Skeletal muscle cell (primary cell): ENCODE measurements at places on chromosomes 6 and 20.

- no peak for DNase-seq
These were observed 18.7 kb downstream of the IL20RA start for GRCh38 chr6:137025786-137026730.

DNA sequence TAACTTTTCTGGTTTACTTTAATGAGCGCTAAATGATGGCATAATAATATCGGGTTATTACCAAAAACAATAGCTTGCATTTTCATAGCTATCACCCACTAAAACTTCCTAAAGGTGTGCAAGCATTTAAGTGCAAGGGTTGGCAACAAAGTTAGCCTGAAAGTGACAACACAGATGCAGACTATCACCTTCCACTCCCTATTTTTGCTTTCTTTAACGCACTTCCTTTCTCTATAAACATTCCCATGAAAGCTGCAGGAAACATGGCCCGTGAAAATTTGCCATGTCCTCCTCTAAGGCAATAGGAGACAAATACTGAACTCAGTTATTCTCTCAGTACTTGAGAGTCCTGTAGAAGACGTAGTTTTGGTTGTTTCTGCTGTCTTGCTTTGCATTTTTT, 2.7 kb downstream of the MYCT1 start:
- DNase-seq: no peak

GRCh38 chr6:21406316-21406715, 187.2 kb upstream of the SOX4 start:
- DNase-seq: no peak

DNA sequence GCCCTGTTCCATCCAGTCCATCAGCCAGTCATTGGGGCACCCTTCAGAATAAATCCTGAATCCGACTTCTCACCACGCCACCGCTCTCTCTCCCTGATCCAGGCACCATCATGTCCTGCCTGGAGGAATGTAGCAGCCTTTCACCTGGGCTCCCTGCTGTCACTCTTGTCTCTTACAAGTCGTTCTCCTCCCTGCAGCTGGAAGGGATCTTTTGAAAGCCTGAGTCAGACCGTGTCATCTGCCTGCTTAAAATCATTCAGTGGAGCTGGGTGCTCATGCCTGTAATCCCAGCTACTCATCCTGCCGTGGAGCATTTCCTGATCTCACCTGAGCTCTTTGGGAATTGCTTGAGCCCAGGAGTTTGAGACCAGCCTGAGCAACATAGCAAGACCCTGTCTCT, 19.2 kb upstream of the KCNG1 start:
- DNase-seq: no peak

DNA sequence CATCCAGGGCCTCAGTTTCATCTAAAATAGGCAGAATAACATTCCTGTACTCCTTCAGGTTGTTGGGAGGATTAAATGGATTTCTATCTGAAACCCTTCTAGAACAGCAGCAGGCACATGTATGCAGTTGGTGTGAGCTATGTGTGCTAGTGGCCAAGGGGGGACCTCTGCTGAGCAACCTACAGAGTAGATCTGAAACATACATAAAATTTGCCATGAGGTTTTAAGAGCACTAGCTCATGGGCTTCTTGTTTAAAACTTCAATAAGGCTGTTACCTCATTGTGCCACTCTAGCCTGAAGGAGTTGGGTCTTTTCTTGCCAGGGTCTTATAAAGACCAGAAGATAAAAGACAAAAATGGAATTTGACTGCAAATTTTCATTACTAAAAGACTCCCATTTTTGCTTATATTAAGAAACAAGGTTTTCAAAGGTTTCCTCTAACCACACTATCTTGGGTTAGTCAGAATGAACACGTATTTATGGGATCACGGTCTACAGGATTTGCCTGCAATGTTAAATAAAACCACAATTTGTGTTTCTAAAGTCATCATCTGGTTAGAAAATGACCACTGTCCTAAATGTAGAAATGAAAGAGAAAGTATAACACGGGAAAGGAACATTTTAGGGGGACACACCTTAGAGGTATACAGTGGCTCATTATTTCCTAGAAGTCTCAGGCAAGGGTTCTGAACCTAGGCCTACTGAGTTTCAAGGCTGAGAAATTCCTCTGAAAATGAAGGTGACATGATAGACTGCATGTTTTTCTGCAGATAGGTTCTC, 144.9 kb upstream of the OLIG3 start:
- no peak for DNase-seq

DNA sequence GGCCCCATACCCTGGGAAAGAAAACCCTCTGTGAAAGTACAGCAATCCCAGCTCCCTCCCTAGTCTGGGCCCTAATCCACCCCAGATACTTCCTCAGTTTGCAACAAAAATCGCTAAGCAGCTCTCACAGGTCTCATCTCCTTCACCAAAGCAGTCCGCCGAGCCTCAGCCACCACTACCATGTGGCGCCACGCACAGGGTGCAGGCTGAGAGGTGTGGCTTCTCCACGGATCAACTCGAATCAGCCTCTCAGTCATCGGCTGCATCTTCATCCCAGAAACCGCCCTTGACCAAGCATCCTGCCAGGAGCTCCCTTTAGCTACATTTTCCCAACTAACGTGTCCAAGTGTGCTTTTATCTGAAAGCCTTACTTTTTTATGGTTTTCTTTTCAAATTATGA, 50.7 kb downstream of the ANKRD60 start:
- no peak for DNase-seq

- no peak for DNase-seq
These were observed 111.2 kb upstream of the SUPT3H start for GRCh38 chr6:45488889-45489288.

DNA sequence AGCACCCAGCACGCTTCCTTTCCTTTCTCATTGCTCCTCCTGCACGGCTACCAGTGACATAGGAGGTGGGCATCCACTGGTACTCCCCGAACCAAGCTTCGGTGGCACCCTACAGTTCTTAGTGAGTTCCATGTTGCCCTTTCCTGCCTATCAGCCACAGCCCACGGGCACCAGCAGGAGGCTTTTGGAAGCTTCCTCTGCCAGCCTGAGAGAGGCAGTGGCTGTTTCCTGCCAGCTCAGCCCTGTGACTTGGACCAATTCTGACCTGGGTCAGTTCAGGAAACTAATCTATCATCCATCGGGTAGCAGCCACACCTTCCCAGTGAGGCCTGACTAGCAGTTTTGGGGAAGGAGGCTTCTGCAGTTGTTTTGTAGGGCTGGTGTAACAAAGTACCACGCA, 176.4 kb upstream of the UST start:
- DNase-seq: no peak

DNA sequence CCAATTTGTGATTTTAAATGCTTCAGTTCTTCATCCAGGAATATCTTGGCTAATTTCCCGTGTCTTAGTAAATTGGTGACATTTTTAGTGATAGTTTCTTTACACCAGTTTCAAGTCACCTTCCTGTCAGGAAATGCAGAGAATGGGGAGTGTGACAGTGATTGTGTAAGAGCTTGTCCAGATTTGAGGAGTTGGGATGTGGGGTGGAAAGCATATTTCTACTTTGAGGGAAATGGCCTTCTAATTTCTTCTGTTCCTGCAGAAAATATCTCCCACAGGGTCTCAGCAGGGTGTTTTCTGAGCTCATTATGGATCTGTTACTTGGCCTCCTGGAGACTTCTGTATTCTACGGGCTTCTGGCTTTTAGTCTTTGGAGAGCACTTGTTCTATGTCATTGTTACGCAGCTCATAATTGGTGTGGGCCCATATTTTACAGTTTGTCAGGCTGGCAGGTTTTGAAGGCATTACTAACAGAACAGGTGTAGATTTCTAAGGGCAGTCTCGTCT, 65.6 kb downstream of the TMEM200A start:
- DNase-seq: no peak

- DNase-seq: no peak
These were observed 61.2 kb upstream of the SGK1 start for GRCh38 chr6:134379076-134379475.

DNA sequence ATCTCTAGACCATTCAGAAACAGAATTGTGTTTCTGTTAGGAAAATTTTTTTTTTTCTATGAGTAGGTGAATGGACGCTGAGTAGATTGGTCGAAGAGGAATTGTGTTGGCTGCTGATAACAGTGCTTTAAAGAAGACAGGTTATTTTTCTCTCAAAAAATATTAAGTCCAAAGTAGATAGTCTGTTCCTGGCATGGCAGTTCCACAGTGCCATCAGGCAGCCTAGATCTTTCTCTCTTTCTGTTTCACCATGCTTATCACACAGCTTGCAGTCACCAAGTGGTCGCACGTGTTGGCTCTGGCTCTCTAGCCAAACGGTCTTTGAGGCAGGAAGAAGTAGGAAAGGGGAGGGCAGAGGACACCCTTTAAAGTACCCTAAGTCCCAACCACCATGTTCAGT, 22.4 kb upstream of the SERINC3 start:
- no peak for DNase-seq

GRCh38 chr6:44475779-44476434, 88.4 kb downstream of the CDC5L start:
- DNase-seq: no peak

GRCh38 chr6:33201147-33201545, 479 bp downstream of the SLC39A7 start:
- DNase-seq: no peak

DNA sequence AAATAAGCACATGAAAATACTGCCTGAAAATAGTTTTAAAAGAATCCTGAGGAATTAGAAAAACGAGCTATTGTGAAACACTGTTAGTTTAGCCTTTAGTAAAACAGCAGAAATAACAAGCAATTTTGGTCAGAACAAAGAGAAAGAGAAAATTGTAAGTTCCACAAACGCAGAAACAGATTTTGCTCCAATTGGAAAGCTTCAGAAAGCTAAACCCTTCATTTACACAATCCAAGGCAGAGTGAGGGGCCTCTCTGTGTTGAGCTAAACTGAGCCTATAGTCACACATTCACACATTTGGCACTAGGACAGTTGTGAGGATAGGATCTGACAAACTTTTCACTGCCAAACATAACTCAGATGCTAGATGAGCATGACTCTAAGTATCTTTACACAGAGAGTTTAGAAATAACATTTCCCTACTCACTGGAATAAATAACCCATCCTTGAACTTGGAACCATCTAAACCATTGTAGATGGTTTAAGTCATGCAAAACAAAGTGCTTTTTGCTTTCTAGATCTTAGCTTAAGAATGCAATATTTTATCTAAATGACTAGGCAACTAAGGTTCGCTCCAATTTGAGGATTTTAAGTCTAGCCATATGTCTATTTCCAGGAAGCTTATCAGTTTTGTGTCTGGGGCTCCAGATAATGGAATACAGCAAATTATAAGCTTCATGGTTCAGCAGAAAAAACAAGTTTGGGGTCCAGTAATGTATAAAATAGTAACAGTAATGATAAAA, 122.6 kb downstream of the SGK1 start:
- DNase-seq: no peak

DNA sequence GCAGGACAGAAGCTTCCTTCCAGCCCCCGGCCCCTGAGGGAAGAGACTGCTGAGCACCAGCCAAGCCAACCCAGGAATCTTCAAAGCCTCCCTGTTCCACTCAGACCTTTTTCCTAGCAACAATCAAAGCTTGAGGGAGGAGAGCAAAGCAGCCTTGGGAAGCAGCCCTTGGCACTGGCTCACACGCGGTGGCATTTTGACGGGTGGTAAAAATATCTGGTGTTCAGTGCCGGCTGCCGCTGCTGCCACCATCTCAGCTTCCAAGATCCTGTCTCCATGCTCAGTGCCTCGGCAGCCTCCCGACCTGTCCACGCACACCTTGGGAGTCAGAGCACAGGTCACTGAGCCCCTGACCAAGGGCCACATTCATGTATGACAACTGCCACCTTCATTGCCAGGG, 170.1 kb downstream of the LRFN2 start:
- no peak for DNase-seq

- no peak for DNase-seq
These were observed 44.6 kb upstream of the GGTLC1 start for GRCh38 chr20:24033151-24033550.

- peak; percentile 76 for DNase-seq
These were observed 10.8 kb upstream of the RNF24 start for GRCh38 chr20:4026093-4026601.

DNA sequence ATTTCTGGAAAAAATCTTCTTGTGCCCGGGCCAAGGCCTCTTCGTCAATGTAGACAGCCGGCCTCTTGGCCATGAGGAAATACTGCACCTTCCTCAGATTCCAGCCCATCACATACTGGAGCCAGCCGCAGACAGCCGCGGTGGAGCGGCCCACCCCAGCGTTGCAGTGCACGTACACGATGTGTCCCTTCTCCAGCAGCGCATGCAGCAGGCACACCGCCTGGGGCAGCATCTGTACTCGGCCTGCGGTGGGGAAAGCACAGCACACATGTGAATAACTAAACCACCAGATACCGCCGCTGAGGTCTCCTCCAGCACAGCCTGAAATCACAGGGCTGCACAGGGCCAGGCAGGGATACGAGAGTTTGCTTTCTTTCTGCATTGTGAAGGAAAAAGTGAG, 107.9 kb downstream of the EPM2A start:
- no peak for DNase-seq

GRCh38 chr6:41371461-41371991, 36.1 kb downstream of the NCR2 start:
- peak; percentile 3 for DNase-seq

GRCh38 chr6:105431226-105431625, 28.3 kb upstream of the PREP start:
- peak; percentile 17 for DNase-seq

DNA sequence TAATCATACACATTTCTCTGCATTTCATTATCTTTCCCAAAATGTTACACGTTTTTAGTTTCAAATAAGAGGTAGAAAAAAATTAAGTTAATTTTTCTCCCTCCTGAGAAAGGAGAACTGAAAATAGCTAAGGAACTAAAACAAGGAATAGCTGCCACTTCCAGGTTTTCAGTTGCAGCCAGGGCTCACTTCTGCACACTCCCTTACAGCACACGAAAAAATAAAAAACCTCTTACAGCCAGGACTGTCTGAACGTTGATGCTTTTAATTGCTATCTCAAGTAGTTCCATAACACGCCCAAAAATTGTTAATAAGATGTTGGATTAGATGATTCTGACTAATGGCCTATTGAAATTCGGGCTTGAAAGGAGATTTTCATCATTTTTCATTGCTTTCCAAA, 153.7 kb upstream of the THBS2 start:
- DNase-seq: no peak

- DNase-seq: no peak
These were observed 81.3 kb downstream of the VEGFA start for GRCh38 chr6:43851204-43851865.

GRCh38 chr6:100335991-100336390, 128.7 kb downstream of the SIM1 start:
- peak; percentile 41 for DNase-seq

- no peak for DNase-seq
These were observed 3.9 kb upstream of the C4A start for GRCh38 chr6:31977816-31978431.

GRCh38 chr6:5287205-5287965, 26.1 kb downstream of the FARS2 start:
- DNase-seq: peak; percentile 46
